Gastrocnemius medialis (tissue), 4 donors: ENCODE measurements at places on chromosomes 16 and 17.

- DNase-seq = no peak
Measured at GRCh38 chr17:37735165-37735564, 9.7 kb downstream of the HNF1B start.

GRCh38 chr17:784143-784542 is 2.0 kb downstream of the MRM3 start:
- no peak for DNase-seq

DNA sequence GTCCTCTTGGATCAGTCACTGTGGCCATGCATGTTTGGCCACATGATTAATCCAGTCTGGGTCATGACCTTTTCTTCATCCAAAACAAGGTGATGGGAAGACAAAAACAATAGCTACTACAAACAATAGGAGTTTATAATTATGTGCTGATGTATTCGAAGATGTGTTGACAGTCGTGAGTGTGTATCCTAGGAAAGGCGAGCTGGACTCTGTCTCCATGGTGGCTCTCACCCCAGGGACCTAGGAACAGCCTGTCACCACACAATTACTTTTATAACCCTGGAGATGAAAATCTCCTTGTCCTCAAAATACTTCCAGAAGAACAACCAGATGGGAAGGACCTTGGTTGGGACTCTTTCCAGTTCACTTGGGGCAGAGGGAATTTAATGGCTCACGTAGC is 9.8 kb upstream of the PLK1 start:
- no peak for DNase-seq

GRCh38 chr16:86452451-86452850 is 57.9 kb upstream of the FOXF1 start:
- no peak for DNase-seq

DNA sequence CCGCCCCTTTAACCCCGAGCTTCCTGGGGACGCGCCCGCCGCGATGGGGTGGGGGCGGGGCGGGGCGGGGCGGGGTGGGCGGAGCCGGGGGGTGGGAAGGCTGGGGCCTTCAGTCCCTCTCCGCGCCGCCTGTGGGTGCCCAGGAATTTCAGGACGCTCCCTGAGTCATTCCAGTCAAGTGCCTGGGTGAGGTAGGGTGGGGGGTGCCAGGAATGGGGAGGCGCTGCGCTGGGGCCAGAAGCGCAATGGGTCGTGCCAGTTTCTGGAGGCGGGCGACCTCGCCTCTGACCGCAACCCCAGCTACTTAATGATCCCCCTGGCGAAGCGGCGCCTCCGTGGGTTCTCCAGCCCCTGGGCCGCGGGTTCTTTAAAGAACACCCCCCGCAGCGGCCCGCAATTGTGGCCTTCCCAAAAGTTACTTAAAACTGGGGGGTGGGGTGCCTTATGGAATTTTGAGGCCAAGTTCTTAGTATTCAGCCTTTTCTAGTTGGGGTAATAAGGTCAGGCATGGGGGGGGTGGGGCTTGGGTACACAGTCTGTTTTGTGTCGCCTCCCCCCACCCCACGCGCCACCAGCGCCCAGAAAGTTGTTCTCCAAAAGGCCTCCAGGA is 826 bp upstream of the GSE1 start:
- DNase-seq = peak; percentile 95

- DNase-seq = no peak
Measured at GRCh38 chr17:50583641-50584040, 23.1 kb downstream of the CACNA1G start.

DNA sequence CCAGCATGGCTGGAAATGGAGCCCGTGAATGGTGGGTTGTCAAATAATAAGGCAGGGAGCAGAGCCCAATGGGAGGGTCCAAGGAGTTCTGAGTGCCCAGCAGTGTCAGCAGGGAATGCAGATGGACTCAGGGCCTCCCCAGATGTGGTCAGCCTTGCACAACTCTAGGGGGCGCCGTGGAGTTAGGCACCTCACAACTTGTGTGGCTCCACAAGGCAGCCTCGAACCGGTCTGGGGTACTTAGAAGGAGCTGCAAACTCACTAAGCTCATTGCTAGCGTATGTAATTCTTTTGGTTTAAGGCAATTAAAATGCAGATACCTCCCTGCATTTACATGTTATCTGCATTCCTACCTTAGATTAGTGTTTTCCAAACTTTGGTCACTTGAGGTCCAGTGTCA is 18.1 kb downstream of the IRF8 start:
- DNase-seq = no peak

GRCh38 chr17:39946551-39947330 is 16.1 kb upstream of the GSDMA start:
- no peak for DNase-seq

- DNase-seq = no peak
Measured at GRCh38 chr17:73640691-73641090, 3.6 kb downstream of the SDK2 start.

DNA sequence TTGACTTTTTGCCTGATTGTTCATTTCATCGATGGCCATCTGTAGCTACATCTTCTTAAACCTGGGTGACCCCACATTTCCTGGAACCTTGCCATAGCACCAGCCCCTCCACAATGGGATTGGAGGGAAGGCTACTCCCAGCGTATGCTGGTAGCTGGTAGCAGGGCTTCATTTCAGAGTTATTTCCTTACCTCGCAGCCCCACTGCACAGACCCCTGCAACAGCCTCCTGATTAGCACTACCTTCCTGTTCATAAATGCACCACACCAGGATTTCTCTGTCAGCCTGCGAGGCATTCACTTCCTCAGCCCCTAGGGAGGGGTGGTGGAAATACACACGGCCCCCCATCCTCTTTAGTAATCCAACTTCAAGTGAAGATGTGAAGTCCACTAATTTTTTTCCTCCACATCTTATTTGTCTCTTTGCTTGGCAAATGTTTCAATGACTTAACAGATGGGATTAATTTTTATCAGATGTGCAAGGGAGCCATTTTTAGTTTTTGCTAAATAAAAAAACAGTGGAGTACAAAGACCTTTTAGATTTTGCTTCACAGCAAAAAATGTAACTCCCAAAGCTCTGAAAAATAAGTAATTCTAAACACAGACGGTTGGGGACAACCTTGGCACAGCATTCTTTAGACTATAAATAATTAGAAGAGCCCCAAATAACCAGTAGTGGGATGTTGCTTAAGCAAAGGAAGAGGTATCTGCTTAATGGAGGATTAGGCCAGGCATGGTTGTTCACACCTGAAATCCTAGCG is 76.6 kb downstream of the CLEC16A start:
- no peak for DNase-seq

DNA sequence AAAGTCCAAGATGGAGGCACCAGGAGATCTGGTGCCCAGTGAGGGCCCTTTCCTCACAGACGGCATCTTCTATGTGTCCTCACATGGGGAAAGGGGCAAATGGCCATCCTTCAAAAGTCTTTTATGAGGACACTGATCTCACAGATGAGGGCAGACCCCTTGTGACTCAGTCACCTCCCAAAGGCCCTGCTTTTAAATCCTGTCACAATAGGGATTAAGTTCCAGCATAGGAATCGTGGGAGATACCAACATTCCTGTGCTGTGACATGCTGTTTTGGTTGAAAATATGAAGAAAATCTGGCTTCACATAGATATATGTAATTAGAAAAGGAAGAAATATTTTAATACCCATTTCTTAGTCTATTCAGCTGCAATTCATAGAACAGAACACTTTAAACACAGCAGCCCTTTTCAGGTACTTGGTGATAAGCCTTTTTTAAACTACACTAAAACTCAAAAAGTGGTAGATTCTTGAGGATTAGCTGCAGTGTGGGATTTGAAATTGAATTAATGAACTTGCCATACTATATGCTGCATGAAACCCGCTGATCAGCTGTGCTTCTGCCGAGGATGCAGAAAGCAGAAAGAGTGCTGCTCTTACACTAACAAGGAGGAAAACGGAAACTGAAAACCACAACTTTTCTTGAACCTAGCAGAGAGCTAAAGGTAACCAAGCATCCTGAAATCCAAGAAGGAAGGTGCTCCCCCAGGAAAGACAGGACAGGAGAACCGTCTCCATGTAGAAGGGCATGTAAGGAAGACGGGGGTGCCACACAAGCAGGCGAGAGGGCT is 32.7 kb downstream of the VPS53 start:
- DNase-seq = no peak

- no peak for DNase-seq
Measured at GRCh38 chr17:59149841-59150511, 5.0 kb downstream of the SKA2 start.

- DNase-seq = no peak
Measured at GRCh38 chr16:17541324-17541723, 70.6 kb upstream of the XYLT1 start.

GRCh38 chr17:77455111-77455890 is 314.5 kb downstream of the SEC14L1 start:
- DNase-seq = no peak

DNA sequence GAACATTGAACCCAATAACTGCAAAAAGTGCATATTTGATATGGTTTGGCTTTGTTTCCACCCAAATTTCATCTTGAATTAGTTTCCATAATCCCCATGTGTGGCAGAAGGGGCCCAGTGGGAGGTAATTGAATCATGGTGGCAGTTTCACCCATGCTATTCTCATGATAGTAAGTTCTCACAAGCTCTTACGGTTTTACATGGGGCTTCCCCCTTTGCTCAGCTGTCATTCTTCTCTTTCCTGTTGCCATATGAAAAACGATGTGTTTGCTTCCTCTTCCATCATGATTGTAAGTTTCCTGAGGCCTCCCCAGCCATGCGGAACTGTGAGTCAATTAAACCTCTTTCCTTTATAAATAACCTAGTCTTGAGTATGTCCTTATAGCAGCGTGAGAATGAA is 127.6 kb downstream of the CHD9NB start:
- DNase-seq = no peak

DNA sequence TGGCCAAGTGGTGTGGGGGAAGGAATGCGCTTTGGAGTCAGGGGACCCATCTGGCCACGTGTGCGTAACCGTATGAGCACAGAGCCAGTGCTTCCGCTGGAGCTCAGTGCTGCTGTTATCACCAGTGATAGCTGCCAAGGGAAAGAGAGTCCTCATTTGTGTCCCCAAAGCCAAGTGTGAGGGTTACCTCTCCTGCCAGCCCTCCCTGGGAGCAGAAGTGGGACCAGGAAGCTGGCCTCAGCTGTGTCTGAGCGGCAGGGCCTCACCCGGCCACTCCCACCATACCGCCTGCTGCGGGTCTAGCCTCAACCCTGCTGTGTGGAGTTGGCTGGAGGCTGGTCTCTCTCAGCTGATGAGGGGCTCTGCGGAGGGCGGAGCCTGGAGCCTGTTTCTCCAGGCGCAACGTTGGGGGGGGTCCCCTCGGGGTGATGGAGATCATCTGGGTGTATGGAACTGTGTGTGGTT is 44.5 kb downstream of the MEAK7 start:
- no peak for DNase-seq

GRCh38 chr16:967077-967541 is 3.7 kb downstream of the LMF1 start:
- no peak for DNase-seq

- DNase-seq = no peak
Measured at GRCh38 chr17:49387498-49388289, 25.6 kb upstream of the ZNF652 start.

- no peak for DNase-seq
Measured at GRCh38 chr17:6100146-6100545, 30.0 kb downstream of the WSCD1 start.

DNA sequence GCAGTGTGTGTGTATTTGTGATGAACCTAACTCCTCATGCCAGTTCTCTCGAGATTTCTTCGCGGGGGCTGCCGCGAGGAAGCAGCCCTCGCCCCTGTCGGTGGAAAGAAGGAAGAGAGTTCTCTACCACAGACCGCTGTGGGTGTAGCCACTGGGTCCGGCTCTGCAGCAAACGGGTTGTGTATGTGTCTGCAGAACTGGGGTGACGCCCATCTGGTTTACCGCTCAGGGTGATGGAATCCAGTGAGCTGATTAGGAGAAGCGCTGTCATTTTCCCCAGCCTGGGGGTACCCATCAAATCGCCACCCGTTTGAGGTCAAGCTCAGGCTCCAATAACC is 7.7 kb downstream of the CORO6 start:
- no peak for DNase-seq

DNA sequence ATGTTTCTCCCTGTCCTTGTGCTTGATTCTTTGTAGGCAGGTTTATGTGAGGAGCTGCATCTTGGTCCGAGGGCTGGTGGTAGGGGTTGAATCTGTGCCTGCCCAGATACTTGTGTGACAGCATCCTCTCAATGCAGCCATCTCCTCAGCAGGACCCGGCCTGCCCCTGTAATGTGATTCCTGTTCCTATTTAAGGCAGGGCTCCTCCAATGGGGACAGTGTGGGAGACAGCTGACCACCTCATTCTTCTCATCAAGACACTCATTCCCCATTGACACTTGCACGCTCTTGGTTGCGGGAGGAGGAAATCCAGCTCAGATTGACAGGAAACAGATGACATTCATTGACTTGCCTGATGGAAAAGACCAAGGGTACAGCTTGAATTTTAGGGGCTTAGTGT is 384.5 kb downstream of the CPPED1 start:
- no peak for DNase-seq

GRCh38 chr17:62705156-62705777 is 77.8 kb downstream of the MRC2 start:
- no peak for DNase-seq

DNA sequence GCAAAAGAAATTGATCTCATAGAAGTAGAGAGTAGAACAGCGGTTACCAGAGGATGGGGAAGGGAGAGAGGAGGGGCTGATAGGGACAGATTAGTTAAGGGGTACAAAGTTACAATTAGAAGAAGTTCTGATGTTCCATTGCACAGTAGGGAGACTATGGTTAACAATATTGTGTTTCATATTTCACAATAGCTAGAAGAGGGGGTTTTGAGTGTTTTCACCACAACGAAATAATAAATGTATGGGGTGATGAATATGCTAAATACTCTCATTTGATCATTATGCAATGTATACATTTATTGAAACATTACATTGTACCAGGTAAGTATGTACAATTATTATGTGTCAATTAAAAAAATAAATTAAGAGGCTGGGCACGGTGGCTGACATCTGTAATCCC is 291.2 kb upstream of the KCNJ16 start:
- DNase-seq = no peak

DNA sequence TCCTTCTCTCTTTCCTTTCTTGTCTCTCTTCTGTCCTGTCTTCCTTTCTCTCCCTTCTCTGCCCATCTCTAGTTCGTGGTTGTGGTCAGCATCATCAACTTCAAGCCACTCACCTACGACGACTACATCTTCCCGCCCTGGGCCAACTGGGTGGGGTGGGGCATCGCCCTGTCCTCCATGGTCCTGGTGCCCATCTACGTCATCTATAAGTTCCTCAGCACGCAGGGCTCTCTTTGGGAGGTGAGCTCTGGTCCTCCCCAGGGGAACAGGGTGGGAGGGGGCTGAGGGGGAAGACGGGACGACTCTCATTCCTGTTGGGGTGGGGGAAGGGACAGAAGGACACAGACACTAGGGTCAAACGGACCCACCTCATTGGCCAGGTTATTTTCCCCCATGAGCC is 44.3 kb downstream of the SLC6A2 start:
- DNase-seq = no peak
